ENCODE measurements at places on chromosomes 1 and 21.

GRCh38 chr1:183238071-183238470, 52.0 kb downstream of the LAMC2 start:
- no peak for DNase-seq

GRCh38 chr1:89269277-89269676, 3.4 kb downstream of the GBP5 start:
- DNase-seq, result no peak

GRCh38 chr1:87524021-87524754, 195.5 kb downstream of the LMO4 start:
- DNase-seq, result no peak

GRCh38 chr1:212167098-212167497, 118.1 kb upstream of the PPP2R5A start:
- DNase-seq, result no peak

DNA sequence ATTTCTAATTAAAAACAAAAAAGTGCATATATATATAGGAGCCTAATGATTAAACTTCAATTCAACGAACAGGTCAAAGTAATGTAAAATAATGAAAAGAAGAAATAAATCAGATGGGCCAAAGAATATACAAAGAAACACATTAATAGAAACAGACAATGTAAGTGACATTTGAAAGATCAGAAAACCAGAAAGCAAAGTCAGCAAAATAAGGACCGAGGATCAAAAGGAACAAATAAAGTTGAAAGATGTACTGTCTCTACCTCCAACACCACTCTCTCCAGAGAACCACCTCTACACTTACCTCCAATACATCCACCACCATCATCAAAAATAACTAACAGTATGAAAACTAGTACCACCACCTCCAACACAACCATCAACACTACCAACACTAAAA, 1226.3 kb upstream of the NCAM2 start:
- no peak for DNase-seq
